CD8-positive, alpha-beta memory T cell (primary cell): ENCODE measurements at places on chromosomes 2 and 18.

GRCh38 chr18:44741085-44741484 lies 60.4 kb downstream of the SETBP1 start:
- no peak for DNase-seq

GRCh38 chr2:57177176-57177575 lies 869.4 kb upstream of the VRK2 start:
- DNase-seq: no peak

GRCh38 chr2:82591718-82592117 lies 1867.4 kb downstream of the SUCLG1 start:
- DNase-seq: no peak

- no peak for DNase-seq
These were observed 9.3 kb upstream of the LRRC30 start for GRCh38 chr18:7221424-7222155.

GRCh38 chr18:60892441-60892840 lies 440.8 kb upstream of the CDH20 start:
- no peak for DNase-seq

DNA sequence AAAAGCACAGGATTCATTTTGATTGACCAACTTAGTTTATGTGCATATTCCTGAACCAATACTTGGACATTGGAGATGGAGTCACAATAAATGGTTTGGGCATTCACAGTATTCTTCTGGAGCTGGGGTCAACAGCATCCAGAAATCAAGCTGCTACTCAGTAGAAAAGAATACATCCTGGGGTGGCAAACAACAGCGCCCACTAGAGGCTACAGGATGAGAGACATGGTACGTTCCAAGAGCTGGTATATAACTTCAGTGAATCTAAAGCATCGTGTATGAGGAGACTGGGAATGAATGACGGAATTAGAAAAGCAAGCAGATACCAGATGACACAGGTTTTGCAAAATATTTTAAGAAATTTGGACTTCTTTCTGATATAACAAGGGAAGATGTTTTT lies 142.9 kb upstream of the FIGN start:
- DNase-seq: no peak

DNA sequence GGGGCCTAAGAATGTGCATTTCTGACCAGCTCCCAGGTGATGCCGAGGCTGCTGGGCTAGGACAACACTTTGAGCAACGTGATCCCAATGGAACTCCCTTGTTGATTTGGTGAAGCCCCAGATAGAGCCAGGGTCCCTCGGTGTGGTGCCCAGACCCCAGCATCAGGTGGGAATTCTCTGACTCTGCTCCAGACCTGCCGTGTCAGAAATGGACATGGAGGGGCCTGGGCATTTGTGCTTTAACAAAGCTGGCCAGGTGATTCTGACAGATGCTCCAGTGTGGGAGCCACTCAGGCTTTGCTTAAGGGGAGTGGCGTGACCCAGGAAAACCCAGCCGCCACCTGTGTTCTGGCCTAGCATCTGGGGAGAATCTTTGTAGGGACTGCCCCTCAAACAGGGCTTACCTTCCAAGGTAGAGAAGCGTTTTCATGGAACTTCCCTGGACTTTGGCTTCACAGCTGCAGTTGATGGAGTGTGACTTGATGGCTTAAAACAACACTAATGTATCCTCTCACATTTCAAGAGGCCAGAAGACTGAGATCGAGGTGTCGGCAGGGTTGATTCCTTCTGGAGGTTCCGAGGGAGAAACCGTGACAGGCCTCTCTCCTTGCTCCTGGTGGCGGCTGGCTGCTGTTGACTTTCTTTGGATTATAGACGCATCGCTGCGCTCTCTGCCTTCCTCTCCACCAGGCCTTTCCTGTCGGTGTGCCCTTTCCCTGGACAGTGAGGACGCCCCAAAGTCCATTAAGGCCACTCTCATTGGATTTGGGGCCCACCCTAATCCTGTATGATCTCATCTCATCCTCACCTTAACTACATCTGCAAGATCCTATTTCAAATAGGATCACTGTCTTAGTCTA lies 57.0 kb upstream of the HDAC4 start:
- DNase-seq: no peak

DNA sequence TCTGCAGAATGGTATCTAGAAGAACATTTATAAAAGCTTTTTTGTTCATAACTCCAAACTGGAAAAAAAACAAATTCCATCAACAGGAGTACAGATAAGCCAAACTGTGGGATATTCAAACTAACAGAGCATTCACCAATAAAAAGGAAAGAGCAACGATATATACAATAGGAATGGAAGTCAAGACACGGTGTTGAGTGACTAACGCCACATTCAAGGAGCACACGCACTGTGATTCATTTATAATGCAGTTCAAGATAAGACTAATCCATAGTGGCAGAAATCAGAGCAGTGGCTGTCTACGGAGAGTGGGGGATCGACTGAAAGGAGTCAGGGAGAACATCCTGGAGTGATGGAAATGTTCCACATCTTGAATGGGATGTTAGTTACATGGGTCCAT lies 70.7 kb downstream of the CABYR start:
- DNase-seq: no peak

GRCh38 chr2:62303788-62304187 lies 107.9 kb downstream of the B3GNT2 start:
- DNase-seq: no peak

DNA sequence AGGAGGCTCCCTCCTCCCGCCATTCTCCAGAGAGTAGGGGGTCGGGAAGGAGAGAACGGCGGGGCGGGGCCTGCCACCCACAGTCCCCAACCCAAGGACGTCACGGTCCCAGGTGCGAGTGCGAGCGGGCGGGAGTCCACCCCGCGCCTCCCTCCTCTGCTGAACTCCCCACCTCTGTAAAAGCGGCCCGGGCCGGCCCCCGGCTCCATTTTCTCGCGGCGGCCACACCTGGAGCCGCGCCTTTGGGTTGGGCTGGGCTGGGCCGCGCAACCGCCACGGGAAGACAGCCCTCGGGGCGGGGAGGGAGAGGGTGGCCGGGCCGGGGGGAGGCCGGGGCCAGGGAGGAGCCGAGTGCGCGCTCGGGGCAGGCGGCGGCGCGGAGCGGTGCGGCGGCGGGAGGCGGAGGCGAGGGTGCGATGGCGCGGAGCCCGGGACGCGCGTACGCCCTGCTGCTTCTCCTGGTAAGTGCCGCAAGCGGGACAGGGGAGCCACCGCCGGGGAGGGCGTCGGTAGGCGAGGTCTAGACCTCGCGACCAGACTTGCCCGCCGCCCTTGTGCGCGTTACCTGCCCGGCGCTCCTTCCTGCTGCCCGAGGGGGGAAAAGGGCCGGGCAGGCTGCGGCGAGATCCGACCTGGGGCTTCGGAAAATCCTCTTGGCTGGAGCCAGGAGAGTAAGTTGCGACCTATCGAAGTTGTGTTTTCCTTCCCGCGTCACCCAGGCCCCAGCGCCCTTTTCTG lies at the start of gene DSG2:
Gene DSG2, plus strand, starts transcription at position 342 of the 738 bp plus-strand sequence. Its CDS starts 75 bp downstream, at position 417.
- no peak for DNase-seq

- DNase-seq: no peak
These were observed 109.4 kb downstream of the ZNF516 start for GRCh38 chr18:76385681-76385975.

DNA sequence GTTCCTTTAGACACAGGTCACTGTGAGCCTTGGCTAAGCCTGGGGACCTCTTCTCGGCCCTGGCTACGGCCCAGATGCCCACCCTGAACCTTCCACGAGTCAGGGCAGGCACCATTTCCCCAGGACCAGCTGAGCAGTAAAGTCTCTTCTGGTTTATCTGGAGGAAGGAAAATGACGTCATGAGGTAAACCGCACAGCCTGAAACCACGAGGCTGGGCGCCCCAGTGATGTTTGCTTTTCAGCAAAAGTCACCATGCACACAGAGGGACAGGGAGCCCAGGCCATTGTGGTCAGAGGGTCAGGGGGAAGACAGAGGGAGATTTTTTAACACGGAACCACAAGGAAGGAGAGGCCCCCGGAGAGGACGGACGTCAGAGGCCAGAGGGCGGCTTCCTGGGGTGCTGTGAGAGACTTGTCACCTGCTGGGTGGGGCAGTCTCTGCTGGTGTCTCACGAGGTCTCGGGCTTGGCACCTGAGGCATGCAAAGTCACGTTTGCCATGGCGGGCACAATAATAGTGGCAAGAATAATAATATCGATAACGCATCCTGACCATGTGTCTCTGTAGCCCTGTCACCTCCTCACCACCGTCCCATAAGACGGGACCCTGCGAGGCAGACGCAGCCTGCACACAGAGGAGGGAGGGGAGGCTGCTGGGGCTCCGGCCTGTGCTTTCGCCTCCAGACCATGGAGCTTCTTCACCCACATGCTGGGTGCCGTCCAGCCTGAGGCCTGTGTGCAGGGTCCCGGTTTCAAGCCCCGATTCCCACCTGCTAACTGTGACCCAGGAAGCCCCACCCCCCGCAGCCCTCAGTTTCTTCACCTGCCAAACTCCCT lies 33.2 kb upstream of the FOSL2 start:
- DNase-seq: peak; percentile 90

GRCh38 chr18:8839281-8839680 lies 133.9 kb downstream of the MTCL1 start:
- no peak for DNase-seq

GRCh38 chr2:179701524-179702110 lies 159.8 kb downstream of the ZNF385B start:
- no peak for DNase-seq

DNA sequence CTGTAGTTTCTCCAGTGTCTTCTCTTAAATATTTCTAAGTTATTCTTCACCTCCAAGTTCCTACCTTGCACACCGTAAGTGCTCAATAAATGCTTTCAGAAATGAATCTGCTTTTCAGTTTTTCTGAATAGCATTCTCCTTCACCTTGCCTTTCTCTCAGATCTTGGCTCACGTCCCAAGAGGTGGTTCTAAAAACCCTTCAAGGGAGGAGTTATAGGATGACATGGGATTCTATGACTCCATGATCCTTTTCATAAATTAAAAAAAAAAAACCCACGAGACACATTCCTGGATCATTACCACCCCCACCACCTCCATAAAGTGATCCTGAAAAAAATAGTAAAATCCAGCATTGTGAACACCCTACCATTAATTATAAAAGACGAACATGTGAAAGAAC lies 11.7 kb downstream of the KCTD1 start:
- no peak for DNase-seq

GRCh38 chr2:7670905-7671641 lies 753.9 kb downstream of the RNF144A start:
- DNase-seq: no peak

DNA sequence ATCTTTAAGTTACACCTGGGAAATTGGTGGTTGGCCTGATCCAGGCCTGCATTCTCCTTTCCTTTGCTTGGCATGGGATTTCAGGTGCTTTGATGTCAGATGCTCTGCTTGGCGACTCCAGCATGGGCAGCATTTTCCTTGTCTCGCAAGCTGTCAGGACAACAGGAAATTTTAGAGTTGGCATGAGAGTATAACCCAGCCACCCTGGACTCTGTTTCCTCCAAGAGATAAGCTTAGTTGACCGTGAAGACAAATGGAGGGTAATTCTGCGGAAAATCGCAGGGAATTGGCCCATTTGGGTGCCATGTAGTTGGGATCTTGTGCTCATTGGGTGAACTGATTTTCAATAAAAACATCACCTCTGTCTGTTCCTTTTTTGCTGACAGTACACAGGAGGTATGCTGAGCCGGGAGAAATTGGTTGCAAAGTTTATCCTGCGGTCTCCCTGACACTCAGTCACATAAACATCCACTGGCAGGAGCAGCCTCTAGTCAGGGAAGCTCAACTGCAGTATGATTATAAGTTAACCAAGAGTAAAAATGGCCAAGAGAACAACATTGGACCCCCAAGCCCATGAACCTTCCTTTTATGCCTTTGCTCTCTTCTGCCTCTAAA lies 409.9 kb downstream of the SETBP1 start:
- DNase-seq: no peak

DNA sequence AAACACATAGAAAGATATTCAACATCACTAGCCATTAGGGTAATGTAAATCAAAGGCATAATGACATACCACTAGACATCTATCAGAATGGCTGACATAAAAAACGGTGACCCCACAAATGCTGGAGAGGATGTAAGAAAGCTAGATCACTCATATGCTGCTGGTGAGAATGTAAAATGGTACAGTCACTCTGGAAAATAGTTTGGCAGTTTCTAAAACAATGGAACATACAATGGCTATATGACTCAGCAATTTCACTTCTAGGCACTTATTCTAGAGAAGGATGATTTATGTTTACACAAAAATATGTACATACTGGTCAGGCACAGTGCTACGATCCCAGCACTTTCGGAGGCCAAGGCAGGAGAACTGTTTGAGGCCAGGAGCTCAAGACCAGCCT lies 87.3 kb downstream of the COLEC12 start:
- no peak for DNase-seq

GRCh38 chr2:180033993-180034894 lies 27.1 kb upstream of the CWC22 start:
- no peak for DNase-seq

GRCh38 chr2:201901786-201902185 lies 95.4 kb downstream of the CDK15 start:
- DNase-seq: no peak

DNA sequence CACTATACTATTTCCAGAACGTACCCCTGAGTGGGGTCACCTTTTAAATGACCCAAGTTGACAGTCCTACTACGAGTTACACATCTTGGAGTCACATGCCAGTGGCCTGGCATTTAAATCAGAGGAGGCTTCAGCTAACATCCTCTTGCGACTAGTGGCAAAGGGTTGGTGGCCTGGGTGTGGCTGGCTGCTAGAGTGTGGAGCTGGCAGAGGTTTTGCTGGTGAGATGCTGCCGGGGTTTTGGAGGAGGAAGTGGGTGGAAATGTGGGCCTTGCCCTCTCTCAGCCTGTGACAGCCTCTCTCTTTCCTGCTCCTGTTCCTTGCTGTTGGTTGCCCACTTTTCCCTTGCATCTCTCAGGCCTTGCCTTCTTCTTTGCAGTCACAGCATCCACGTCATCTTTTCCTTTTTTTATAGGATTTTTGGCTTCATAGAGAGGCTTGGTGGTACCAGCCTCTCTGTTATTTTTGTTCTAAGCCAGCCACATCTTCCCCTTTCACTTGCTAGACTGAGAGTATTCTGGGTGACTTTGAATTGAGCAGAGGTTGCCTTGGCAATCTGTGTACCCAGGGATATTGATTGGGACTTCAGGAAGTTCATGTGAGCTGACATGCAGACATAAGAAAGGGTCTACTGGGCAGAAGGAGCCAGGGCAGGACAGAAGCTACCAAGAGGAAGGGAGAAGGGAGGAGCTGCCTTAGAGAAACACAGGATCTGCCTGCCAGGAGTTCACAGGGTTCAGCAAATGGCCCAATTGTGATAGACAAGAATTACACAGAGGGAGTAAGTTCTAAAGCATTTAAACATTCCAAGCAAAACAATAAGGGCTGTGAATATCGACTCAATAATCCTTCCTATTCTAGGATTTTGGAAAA lies 55.4 kb downstream of the CDC42EP3 start:
- peak; percentile 67 for DNase-seq
